ENCODE measurements at places on chromosomes 4 and X. TPM values are rescaled to one million over a fixed set of nuclear protein-coding genes. Genes with fewer than 3 reads are reported as not detected.

The BANK1 gene
- total RNA-seq = 118 TPM

The CXCL3 gene
- total RNA-seq = 1.7 TPM

The TMPRSS11F gene
- total RNA-seq = not detected

The ASB9 gene
- total RNA-seq = 23.0 TPM

The COX7B gene
- total RNA-seq = 119 TPM

The ITIH6 gene
- total RNA-seq = not detected

The SLC49A3 gene
- 21.2 TPM for total RNA-seq

The ARSJ gene
- 0.52 TPM for total RNA-seq

The ARHGAP36 gene
- not detected for total RNA-seq

The NDNF gene
- 0.41 TPM for total RNA-seq

The DEFB131A gene
- total RNA-seq = not detected

The SYN1 gene
- 0.23 TPM for total RNA-seq

The TSPAN7 gene
- 61.8 TPM for total RNA-seq

The ARHGEF38 gene
- total RNA-seq = not detected

The GC gene
- total RNA-seq = not detected

The SSX3 gene
- not detected for total RNA-seq

The BMX gene
- 2.4 TPM for total RNA-seq

The SCRG1 gene
- total RNA-seq = 0.57 TPM

The F8A3 gene
- 8.2 TPM for total RNA-seq

The GAGE2A gene
- not detected for total RNA-seq

The KCND1 gene
- total RNA-seq = 2.0 TPM

The PABPC1L2B gene
- not detected for total RNA-seq

The FMR1NB gene
- total RNA-seq = not detected

The DUSP21 gene
- not detected for total RNA-seq

The PITX2 gene
- total RNA-seq = not detected

The NPY2R gene
- not detected for total RNA-seq

The SORCS2 gene
- total RNA-seq = 0.61 TPM

The UVSSA gene
- total RNA-seq = 45.7 TPM
